Mucosa of descending colon (tissue), 3 donors: ENCODE measurements at places on chromosomes 6 and 20. TPM values are rescaled to one million over a fixed set of nuclear protein-coding genes. Genes with fewer than 3 reads are reported as not detected.

GRCh38 chr6:98574984-98575383 lies 259.4 kb upstream of the POU3F2 start:
- DNase-seq = peak; percentile 47

- DNase-seq = no peak
Observed at GRCh38 chr6:24836109-24836508, 37.4 kb upstream of the ARMH2 start.

LY86 gene
- 2.8 TPM for total RNA-seq

LYRM4 gene
- 19.8 TPM for total RNA-seq

DNA sequence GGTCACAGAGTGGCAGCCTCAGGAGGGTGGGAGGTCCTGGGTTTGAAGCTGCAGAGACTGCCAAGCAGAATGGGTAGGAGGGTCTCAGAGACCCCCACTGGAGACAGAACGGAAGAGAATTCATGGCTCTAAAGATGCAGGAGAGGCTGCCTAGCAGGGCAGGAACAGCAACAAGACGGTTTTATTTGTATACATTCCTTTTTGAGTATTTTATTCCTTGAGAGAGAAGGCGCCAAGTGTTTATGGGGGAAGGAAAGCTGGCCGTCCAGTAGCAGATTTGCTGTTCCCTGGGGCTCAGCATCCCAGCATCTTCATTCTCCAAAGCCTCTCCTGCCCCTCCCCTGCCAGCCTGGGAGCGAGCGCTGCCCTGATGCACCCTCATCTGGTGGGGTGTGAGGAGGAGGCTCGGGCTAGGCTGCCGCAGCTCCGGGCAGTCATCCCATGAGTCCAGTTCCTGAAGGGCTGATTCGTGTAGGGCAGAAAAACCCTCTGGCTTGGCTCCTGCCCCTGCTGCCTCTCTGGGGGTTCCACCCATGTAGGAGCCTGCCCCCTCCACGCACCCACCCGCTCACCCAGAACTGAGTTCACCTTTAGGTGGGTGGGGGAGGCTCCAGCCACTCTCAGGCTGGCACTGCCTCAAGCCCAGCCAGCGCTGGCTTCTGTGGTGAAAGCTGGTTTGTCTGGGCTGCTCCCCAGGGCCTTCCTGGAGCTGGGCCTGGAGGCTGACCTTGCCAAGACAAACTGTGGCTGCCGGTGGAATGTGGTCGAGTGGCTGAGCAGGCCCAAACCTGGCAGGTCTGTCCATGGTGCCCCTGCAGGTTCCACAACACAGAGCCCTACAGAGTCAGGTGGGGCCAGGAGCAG lies 32.4 kb downstream of the CPXM1 start:
- no peak for DNase-seq

DNA sequence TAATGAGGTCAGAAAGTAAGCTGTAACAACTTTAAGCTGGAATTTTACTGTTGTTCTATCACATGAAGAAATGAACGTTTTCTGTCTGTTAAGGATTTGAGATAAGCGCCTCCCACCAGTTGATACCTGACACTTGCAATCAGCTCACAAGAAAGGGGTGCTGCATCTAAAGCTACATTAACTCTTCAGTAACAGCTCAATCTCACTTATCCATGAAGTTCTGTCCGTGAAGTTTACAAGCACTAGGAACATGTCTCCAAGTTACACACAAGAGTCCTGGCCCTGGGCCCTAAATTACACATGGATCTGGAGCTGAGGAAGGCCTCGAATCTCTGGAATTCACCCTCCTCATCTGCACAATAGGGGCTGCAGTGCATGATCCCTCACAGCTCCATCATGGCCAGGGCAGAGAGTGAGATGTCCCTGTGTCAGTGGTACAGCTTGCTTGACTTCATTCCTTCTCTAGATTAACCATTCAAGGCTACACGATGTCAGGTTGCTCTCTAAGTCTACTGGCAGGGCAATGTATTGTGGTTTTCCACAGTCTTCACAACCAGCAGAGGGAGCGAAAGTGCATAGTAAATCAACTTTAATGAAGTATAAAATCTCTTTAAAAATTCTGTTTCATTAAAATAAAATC lies 182.4 kb upstream of the MCHR2 start:
- DNase-seq = peak; percentile 35

GRCh38 chr20:18839507-18840247 lies 26.1 kb downstream of the SCP2D1 start:
- no peak for DNase-seq

GRCh38 chr6:122075084-122075838 lies 324.2 kb upstream of the HSF2 start:
- DNase-seq = no peak

MATN4 gene
- total RNA-seq = 0.22 TPM

GRCh38 chr6:56659721-56660380 lies 17.2 kb upstream of the DST start:
- no peak for DNase-seq

- DNase-seq = no peak
Observed at GRCh38 chr6:93017213-93017612, 402.1 kb downstream of the EPHA7 start.

DNA sequence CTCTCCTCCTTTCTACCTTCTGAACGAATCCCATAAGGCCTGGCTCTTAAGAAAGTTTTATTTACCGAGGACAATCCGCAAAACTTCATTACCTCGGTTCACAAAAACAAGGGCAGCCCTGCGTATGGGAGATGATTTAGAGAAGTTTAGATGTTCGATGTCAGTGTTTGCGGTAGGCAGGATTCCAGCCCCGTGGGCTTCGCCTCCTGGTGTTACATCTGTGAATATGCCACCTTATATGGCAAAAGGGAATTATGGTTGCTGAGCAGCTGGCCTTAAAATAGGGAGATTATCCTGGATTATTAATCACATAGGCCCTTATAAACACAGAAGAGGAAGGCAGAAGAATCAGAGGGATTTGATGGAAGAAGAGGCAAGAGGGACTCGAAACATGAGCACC lies 21.1 kb downstream of the BMP6 start:
- DNase-seq = no peak

DNA sequence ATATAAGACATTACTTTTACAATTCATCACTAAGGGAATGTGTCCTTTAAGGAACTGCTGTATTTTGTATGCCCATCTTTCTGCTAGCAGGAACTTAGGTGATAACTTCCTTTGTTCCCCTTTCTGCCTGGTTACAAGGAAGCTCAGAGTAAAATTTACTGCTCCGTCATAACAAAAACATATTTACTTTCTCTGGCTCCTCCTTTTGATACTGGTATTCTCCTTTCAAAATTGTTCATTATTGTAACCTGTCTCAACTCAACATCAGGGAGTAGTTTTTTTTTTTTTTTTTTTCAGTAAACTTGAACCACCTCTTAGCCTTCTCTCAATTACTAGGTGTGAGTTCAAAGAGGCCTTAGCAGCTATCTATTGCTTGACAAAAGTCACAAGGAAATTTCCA lies 37.1 kb downstream of the RIPOR2 start:
- DNase-seq = no peak

GRCh38 chr6:280775-281468 lies 11.4 kb upstream of the DUSP22 start:
- no peak for DNase-seq

DNA sequence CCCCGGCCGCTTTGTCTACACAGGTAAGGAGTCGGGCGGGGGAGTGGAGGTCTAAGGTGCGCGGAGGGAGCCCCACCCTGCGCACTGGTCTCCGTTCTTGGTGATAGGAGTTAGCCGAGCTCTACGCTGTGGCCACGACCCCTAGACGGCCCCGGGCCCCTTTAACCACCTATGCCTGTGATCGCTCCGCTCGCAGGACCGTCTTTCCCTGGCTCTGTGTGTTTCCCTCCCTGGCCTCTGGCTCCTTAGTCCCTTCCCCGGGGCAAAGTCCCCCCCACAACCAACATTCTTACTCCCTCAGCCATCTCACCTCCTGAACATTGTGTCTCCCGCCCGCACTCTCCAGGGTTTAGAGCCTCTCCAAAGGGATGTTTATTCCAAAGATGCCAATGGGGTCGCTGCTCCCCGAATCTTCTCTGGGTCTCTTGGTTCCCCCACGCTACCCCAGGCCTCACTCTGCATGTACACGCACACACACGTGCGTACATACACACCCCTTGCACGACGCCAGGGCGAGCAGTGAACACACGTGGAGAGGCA lies 50.4 kb downstream of the CPXM1 start:
- peak; percentile 60 for DNase-seq

GRCh38 chr6:11366183-11366933 lies 133.9 kb upstream of the NEDD9 start:
- no peak for DNase-seq

GRCh38 chr6:40988634-40989033 lies 50.4 kb downstream of the UNC5CL start:
- no peak for DNase-seq
